ENCODE measurements at places on chromosomes 3 and 15.

- no peak for DNase-seq
Observed at GRCh38 chr3:65878831-65879230, 159.9 kb downstream of the MAGI1 start.

DNA sequence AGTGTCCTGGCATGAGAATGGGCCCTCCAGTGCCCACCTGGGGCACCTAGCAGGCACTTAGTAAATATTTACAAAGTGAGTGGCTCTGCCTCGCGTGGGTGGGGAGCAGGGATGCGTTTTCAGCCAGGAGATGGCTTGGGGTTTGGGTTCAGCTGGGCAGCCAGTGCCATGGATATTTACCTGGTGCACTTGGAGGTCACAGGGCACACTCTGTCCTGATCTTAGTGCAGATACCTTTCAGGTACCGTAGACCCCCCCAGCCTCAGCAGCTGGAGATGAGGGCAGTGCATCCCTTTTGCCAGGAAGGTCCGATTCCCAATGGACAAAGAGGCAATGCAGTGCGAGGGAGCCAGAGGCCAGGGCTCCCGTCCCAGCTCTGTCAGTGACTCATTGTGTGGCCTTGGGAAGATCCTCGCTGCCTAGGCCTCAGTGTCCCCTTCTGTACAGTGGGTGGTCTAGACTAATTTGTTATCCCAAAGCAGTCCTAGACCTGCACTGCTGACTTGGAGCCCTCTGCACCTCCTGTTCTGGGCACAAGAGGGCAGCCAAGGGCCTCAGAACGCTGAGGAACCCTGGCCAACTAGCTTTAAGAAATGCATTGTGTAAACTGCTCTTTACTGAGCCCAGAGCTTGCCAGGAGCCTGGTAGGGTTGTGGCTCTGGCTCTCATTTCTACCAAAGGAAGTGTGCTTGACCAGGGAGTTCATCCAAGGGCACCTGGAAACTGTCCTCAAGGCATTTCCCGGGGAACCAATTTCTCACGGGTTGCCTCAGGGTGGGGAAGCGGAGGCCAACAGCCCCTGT, 16.0 kb downstream of the HDAC11 start:
- DNase-seq = peak; percentile 85

- no peak for DNase-seq
Observed at GRCh38 chr3:145882436-145882835, 278.5 kb downstream of the PLOD2 start.

DNA sequence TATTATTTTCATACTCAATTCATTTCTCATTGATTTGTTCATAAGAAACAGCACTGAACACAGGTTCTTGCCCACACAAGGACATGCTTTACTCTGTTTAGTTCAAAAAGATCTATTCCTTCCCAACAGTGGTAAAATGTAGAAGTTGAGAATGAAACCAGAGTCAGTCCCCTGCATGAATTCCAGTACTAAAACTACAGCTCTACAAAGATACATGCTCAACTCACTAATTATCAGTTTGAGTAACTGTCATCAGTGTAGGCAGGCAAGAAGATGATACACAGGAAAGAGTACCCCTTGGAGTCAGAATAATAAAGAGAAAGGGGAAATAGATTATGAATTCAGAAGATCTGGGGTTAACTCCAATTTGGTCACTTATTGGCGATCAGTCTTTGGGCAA, 43.2 kb downstream of the NR2E3 start:
- no peak for DNase-seq

GRCh38 chr3:152471814-152472671, 203.3 kb downstream of the MBNL1 start:
- peak; percentile 32 for DNase-seq

DNA sequence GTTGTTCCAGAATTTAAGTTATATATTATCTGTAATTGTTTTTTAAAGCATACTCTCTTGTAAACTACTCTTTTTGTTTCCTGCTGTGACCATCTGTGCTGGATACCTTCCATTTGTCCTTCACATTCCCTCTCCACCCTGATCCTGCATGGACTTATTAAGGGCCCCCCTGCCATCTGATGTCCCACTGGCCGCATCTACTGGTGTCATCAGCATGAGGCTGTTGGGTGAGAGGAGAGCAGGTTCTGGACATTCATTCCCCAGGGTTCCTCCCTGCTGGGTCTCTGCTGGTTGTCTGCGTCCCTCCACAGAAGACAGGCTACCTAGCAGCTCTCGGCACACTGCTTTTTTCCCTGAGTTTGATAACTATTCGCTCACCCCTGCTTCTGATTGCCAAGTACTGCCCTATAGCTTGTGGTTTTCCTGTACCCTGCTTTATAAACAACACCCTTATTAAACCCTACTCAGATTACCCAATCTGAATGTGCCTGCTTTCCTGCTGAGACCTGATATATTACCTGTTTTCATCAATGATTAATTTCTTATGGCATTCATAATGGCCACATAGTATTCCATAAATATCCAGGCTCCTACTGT, 7.7 kb downstream of the CMTM8 start:
- DNase-seq = peak; percentile 17

GRCh38 chr3:108345492-108346205, 49.3 kb downstream of the HHLA2 start:
- no peak for DNase-seq

- no peak for DNase-seq
Observed at GRCh38 chr3:144114767-144115166, 143.1 kb downstream of the DIPK2A start.

DNA sequence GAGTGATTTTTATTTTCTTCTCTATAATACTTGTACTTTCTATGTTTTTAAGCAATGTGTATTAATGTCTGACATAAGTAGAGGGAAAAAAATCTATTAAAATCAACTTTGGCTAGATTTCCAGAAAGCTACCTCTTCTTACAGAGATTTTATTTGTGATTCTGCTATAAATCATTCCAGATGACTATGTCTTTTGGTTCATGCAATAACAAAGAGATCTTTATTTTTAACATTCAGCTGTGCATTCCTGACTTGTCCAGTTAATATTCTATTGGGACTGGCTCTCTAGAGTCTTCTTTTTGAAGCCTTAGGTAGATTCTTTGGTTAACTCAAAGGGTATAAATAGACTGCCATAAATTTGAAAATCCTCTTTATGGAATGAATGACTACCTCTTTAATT, 74.3 kb upstream of the ARPP21 start:
- no peak for DNase-seq

GRCh38 chr15:58466566-58466965, 34.8 kb downstream of the LIPC start:
- DNase-seq = no peak

DNA sequence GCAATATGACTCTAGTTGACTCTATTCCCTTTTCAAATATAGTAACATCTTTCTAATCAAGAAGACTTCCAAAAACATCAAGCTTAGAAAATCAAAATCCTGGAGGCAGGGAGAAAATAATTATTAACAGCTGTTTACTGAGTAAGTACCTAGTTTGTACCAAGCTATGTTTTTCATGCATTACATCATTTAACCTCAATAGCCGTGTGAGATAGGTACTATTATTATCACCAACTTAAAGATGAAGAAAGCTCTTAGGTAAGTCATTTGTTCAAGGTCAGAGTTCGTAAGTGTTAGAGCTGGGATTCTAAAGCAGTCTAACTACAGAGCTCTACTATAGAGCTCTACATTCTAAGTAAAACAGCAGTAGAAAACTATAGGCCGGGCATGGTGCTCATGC, 41.6 kb downstream of the GSK3B start:
- DNase-seq = no peak

- no peak for DNase-seq
Observed at GRCh38 chr15:67125589-67126502, 60.4 kb downstream of the SMAD3 start.

- no peak for DNase-seq
Observed at GRCh38 chr15:88818920-88819319, 15.7 kb downstream of the ACAN start.

DNA sequence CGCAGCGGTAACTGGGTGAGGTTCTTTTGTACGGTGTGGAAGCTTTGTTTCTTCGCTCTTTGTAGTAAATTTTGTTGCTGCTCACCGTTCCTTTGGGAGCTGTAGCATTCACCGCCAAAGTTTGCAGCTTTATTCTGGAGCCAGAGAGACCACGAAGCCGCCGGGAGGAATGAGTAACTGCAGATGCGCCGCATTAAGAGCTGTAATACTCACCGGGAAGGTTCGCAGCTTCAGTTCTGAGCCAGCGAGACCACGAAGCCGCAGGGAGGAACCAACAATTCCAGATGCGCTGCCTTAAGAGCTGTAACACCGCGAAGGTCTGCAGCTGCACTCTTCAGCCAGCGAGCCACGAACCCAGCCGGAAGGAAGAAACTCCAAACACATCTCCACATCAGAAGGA, 56.0 kb upstream of the DYNC1LI1 start:
- DNase-seq = no peak

- no peak for DNase-seq
Observed at GRCh38 chr3:105780107-105780506, 88.7 kb downstream of the CBLB start.

DNA sequence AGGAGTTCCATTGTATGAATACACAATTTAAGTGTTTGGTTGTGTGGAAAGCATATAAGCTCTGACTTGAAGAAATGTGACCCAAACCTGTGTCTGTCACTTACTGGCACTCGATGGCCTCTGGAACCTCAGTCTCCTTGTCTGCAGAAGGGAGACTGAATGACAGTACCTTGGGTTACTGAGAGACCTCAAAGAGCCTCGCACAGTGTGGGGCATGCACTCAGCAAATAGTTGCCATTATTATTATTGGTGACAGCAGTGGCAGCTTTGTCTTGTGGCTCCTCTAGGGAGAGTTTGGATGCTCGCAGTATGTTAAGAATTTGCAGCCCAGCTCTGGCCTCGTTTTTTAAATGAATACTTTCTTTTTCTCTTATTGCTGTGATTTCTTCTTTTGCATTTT, 43.4 kb downstream of the EEFSEC start:
- DNase-seq = no peak

- DNase-seq = peak; percentile 78
Observed at GRCh38 chr3:38281895-38282686, at the start of gene SLC22A14. Gene SLC22A14 (plus strand): TSS chr3:38282294. CDS start chr3:38306027, 23,733 bp downstream.

- no peak for DNase-seq
Observed at GRCh38 chr3:123341-123740, 73.2 kb upstream of the CHL1 start.

DNA sequence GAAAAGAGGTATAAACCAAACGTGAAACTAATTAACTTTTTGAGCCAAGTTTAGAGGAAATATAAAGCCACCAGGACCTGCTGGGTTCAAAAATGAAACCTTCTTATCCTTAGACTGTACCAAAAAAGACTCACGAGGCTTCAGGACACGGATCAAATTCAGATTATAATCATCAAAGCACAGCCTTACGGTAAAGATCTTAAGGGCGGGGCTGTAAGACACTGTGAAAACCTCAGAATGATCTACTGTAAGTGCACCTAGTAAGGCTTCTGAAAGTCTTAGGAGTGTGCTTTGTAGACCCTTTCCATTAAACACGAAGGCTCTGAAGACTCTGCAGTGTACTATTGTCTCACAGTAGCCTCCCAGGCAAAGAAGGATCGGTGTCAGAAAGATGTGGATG, 26.8 kb downstream of the TARS3 start:
- no peak for DNase-seq

GRCh38 chr3:160617636-160618035, 52.3 kb upstream of the KPNA4 start:
- DNase-seq = peak; percentile 7

DNA sequence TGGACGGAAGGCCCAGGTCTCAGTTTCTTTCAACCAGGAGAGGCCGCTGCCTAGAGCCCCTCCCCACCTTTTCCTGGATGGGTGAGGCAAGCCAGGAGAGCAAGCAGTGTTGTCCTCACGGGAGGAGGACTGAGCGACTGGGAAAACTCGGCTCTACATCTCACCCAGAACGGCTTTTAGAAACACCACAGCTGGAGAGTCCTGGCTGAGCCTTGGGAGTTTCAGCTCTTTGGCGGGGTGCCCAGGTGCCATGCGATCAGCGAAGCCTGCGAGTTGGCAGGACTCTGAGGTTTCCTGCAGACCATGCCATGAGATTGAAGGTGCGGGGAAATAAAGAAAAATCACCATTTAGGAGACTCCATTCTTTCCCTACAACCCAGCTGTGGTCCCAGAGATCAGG, 26.0 kb downstream of the PPCDC start:
- DNase-seq = no peak

DNA sequence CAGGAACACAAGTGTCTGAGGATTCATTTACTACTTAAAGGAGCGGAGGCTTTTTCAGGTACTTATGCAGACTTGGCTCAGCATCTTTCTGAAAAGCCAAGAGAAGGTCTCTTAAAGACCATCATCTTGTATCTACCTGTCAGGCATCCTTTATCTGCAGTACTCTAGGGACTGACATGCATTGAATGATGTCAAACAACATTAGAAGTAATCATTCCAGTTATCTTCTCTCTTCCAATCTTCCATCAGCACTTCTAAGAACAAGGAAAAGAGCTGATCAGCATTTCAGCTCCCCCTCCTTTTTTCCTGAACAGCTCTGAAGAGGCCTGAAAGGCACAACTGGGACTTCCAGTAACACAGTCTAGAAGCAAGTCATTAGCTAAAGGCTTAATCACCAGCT, 214.8 kb downstream of the KCNH8 start:
- no peak for DNase-seq

- no peak for DNase-seq
Observed at GRCh38 chr15:90810354-90810753, 58.0 kb upstream of the FURIN start.

DNA sequence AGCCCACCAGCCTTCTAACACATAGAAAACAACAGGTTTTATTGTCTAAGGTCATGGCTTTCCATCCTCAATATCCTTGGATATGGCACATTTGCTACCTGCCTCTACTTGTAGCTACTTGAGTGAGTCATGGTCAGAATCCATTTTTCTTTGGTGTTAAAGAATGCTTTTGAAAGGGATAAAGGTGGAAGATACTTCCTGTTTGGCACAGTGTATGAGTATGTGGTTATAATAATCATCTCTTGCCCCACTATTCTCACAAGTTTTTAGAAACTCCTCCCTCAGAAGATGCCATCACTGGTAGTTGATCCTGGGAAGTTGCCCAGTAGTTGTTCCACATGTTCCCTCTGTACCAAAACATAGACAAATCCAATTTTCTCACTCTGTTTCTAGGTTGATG, 508.6 kb upstream of the IL12A start:
- DNase-seq = no peak

DNA sequence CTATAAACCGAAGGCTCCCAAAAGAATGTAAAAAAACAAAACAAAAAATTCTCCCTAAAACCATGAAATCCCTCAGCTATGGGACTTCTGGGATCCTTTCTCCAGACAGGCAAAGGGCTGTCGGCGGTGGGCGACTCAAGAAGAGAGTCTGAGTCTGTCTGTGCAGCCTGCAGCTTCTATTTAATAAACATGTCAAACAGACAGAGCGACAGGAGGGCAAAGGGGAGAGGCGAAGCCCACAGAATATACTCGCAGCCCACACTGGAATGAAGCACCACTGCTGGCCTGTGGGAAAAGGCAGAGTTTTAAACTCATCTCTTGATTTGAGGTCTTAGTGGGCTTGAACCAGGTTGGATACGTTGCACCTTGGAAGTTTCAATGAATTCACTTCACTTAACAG, 40.2 kb downstream of the ISL2 start:
- DNase-seq = no peak
